Common myeloid progenitor, CD34-positive (primary cell): ENCODE measurements at places on chromosomes 2 and 18.

GRCh38 chr18:26535630-26536029 lies 12.7 kb downstream of the KCTD1 start:
- no peak for DNase-seq

GRCh38 chr2:177882501-177882900 lies 190.1 kb downstream of the PDE11A start:
- no peak for DNase-seq

DNA sequence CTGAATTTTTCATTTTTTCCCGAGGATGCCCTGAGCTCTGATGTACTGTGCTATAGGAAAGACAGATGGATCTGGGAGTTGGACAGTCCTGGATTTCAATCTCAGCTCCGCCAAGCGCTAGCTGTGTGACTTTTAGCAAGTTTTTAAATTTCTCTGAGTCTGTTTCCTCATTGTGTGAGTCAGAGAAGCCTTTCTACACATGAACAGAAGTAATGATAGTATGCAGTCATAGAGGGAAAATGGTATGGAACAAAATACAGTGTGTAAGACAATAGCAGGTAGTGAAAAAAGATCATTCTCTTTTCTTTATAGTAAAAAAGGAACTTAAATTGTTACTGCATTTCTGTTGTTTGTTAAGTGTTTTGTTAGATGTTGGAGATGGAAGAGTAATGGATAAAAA lies 52.4 kb upstream of the PPM1B start:
- DNase-seq, result no peak

- no peak for DNase-seq
Observed at GRCh38 chr18:13998571-13998970, 83.2 kb upstream of the MC2R start.

DNA sequence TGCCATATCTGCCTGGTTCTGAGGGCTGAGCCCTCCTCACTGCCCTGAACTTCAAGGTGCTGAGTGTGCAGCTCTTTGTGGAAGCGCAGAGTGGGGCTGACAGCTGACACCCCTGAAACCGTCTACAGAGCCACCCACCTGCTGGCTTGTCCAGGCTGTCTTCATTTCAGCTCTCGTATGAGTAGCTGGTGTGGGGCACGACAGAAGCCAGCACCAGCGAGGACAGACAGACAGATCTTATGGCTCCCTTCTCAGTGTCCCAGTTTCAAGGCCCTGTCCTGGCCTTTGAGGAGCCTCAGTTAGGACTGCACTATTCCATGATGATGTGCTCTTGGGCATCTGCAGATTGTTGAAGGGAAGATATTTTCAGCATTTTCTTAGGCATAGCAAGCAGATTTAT lies 287.1 kb downstream of the SLC4A3 start:
- no peak for DNase-seq

GRCh38 chr2:163182764-163183354 lies 344.3 kb upstream of the KCNH7 start:
- DNase-seq, result peak; percentile 6

GRCh38 chr2:124649001-124649400 lies 623.9 kb downstream of the CNTNAP5 start:
- DNase-seq, result no peak

- no peak for DNase-seq
Observed at GRCh38 chr2:71254078-71254477, 27.2 kb upstream of the PAIP2B start.

DNA sequence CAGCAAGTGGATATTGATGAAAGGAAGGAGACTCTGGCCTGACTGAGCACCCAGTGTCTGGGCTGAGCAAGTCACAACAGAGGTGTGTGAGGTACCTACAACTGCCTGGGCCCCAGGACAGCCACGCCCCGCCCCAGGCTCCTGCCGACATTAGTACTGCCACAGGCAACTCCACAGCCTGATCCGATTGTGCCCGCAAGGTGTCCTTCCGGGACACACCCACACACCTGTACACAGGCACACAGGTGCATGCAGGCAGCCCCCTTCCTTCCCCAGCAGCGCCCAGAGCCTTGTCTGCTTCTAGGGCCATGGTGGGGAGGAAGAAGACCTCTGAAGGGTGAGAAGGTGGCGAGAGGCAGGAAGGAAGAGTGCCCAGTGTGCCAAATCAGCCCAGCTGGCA lies 83.6 kb downstream of the TNS1 start:
- no peak for DNase-seq
